ENCODE measurements at places on chromosomes 5 and 9.

DNA sequence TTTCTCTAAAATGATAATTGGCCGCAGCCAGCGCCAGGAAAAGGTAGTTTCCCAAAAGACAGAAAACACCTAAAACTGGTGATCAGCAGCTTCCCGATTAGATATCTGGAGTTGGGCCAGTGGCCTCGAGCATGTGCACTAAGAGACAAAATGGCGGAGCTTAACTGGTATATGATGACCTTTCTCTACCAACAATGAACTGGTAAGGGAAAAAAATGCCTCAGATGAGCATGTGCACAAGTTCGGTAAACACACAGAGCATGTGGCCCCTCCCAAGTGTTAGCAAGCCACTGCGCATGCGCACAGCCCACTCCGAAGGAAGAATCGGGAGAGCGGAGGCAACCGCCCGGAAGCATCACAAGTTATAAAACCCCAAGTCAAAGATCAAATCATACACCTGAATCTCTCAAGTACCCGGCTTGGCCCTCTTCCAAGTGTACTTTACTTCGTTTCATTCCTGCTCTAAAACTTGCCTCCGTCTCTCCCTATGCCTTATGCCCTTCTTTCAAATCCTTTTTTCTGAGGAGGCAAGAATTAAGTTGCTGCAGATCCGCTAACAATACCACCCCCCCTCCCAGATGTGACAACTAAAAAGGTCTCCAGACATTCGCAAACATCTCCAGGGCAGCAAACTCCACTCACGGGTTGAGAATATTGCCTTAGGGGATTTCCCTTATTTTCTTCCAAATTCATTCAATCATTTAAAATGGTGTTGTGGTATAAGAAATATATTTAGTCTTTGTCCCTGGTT lies 15.0 kb upstream of the PTBP3 start:
- DNase-seq = peak; percentile 84

DNA sequence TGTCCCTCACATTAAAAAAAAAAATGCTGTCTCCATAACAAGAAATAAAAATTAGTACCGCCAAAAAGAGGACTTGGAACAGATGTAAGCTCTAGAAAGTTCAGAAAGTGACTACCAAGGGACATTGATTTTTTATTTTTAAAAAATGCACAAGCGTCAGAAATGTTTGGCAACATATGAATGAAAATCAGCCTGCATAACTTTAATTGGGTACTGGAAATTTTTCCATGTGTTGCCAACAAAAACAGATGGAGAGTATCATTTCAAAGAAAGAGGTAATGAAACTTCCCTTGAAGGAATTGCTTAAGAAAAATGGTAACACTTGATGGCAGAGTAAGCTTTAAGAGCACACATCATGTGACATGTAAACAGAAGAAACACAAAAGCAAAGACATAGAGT lies 47.2 kb downstream of the OR2K2 start:
- DNase-seq = no peak

- DNase-seq = peak; percentile 52
Measured at GRCh38 chr9:99118782-99119466, 14.0 kb downstream of the TGFBR1 start.

- no peak for DNase-seq
Measured at GRCh38 chr9:130259044-130259443, 6.5 kb upstream of the HMCN2 start.

DNA sequence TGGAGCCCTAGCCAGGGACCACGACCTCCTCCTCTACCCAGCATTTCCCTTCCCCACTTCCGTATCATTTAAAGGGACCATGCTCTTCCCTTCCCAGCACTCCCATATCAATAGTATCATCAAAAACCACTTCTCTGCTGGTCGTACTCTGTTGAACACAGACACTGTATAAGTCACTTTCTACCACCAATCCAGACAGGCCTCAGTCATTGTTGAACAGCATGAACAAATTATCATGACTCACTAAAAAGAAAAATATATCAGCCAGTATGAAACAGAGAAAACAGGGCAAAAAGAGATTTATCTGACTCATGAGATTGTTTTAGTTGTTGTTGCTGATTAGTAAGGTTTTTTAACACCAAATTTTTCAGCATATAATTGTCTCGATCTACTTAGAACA lies 89.8 kb downstream of the CDKN2A start:
- no peak for DNase-seq

GRCh38 chr9:107635803-107636174 lies 146.2 kb upstream of the KLF4 start:
- no peak for DNase-seq

DNA sequence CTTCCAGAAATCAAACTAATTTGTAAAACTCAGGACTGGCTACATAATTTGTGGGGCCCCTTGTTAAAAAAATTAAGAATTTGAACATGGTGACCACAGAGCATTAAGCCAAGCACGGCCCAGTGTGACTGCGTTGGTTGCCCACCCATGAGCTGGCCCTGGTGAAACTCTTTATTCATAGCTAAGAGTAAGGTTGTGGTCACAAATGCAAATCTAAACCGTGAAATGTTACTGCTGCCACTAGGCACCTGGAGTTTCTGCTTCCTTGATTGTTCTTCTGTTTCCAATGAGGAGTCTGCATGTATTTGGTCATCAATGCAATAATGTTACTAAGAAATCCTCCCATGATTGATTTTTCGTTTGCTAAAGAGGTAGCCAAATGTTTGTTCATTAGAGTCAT lies 4.2 kb downstream of the GCNT1 start:
- DNase-seq = no peak
